T-cell (primary cell): ENCODE measurements at places on chromosomes 5 and 9.

- DNase-seq = peak; percentile 63
Measured at GRCh38 chr5:50667023-50667652, 701 bp downstream of the PARP8 start.

GRCh38 chr5:134174841-134175839 lies 1.6 kb downstream of the SKP1 start:
- no peak for DNase-seq

DNA sequence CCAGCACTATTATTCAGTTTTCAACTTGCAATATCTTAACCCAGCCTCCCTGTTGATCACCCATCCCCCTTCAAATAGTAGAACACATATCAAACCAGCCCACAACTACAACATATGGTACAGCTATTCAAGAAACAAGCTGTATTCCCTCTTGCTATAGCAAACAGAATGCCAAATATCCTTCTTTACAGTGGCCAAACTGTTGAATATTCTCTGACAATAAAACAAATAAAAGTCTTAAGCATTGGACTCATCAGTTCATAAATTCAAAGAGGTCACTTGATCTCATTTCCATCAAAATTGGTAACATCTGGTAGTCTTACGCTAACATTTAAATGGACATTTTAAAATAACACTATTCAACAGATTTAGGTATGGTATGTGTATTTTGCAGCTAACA lies 350.8 kb downstream of the EFNA5 start:
- DNase-seq = no peak

DNA sequence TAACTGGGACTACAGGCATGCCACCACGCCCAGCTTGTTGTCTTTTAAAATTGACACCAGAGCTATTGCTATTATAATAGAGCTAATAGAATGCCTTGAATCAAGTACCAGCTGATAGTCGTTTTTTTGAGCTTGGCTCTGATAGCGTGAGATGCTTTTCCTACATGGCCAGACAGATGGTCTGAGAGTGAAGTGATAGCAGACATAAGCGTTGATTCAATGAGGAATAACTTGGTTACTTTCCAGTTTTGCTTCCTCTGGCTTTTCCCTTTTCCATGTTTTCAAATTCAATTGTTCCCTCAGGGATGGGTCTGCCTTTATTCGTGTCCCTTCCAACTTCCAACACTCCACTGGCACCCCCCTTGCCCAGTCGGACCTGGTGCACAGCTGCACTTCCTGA lies 15.4 kb downstream of the AGXT2 start:
- DNase-seq = no peak
